ENCODE measurements at places on chromosomes 6 and 20.

GRCh38 chr20:58492795-58493524, 22.2 kb downstream of the APCDD1L start:
- DNase-seq = peak; percentile 65

DNA sequence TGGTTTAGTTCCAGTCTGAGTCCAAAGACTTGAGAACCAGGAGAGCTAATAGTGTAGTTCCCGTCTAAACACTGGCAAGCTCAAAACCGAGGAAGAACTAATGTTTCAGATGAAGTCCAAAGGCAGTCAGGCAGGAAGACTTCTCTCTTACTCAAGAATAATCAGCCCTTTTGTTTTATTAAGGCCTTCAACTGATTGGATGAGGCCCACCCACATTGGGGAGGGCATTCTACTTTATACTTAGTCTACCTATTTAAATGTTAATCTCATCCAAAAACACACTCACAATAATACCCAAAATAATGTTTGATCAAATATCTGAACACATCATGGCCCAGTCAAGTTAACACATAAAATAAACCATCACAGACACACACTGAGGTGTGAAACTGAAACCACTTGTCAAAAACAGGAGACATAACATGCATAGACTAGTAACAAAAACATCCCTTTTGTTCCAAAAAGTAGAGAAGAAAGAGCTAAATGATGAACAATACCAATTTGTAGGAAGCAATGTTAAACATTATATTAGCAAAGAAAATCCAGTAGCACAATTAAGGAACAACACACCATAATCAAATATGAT, 50.2 kb upstream of the SENP6 start:
- no peak for DNase-seq

DNA sequence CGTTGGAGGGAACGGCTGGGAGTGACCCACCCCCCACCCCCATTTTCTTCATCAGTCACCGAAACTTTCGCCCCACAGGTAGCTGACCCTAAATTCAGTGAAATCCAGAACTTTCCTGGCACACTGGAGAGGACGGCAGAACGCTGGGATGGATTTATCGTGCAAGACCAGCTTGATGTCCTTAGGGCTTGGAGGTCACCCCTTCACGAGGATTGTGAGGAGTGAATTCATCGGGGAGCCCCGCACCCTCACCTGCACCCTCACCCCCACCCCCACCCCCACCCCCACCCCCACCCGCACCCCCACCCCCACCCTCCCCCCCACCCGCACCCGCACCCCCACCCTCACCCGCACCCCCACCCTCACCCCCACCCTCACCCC, 13.3 kb upstream of the TCFL5 start:
- no peak for DNase-seq

DNA sequence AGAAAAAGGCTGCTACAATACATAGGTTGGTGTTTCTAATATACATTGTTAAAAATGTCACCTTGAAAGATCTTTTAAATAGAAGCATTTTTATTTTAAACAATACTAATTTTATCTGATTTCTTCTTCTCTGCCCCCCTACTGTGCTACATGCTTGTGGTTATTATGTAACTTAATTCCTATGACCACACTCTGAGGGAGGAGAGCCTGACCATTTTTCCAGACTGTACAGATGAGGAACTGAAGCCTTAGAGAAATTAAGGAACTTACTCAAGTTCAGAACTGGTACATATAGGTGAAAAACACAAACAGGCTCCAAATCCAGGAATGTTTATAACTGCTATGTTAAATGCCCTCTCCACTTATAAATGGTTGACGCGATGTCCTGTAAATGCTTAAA, 43.4 kb upstream of the ARHGAP18 start:
- peak; percentile 44 for DNase-seq

DNA sequence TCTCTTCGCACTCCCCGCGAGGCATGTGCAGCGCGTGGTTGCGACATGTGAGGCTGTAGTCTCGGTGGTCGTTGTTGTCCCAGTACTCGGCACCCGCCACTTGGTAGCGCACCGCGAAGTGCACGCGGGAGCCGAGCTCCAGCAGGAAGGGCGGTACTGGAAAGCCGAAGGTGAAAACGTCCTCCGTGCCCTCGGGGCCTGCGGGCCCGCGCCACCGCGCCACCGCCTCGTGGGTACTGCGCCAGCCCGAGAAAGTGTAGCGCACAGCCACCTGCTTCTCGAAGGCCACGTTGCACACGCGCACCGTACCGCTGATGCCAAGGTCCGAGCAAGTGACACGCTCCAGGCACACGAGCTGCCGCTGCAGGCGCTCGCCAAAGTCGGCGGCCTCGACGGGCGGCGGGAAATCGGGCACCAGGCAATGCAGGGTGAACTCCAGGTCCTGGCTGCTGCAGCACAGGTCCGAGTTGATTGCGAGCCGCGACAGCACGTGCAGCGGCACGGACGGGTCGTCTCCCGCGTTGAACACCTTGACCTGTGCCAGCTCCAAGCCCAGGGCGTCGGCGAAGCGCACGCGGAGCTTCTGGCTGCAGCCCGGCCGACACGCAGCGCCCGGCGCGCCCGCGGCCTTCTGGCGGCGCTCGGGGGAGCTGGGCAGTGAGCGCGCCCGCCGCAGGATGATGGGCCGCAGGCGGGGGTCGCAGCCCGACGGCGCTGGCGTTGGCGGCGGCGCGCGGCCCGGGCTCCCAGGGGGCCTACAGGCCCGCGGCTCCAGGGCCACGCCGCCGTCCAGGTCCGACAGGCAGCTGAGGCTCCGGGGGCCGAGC, 840 bp downstream of the PPP1R3D start:
- no peak for DNase-seq

- peak; percentile 44 for DNase-seq
Observed at GRCh38 chr6:112153926-112154607, 66.7 kb downstream of the FAM229B start.

DNA sequence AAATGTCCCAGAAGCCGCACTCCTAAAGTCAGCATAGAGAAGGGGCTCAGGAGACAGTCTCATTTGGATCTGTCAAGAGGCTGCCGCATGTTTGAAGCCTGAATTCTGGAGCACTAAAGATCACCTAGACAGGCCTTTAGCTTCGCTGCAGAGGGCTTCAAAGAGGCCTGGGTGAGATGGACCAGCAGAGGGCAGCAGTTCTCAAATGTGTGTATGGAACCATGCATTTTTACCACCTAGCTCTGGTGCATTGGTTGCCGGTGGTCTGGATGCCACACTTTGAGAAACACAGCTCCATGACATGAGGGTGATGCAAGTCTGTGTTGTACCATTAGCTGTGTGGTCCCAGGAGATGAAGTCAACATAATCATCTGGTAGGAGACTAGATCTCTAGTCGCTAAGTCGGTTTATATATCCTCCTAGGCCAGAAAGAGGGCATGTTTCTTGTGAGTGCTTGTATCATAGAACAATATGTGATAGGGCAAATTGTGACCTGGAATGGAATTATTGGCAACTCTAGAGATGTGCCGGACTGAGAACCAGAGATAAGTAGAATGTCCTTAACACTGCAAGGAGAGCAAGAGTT, 64.8 kb downstream of the KIAA0319 start:
- DNase-seq = peak; percentile 58

GRCh38 chr20:911882-912600, 4.1 kb downstream of the ANGPT4 start:
- no peak for DNase-seq

- peak; percentile 54 for DNase-seq
Observed at GRCh38 chr6:10521104-10521808, at the start of gene GCNT2. TSS of gene GCNT2 (plus strand) at chr6:10521351. CDS start at chr6:10528912, 7,561 bp downstream.

All from RPMI7951 (cell line).